ENCODE measurements at places on chromosomes 2 and 18. TPM values are rescaled to one million over a fixed set of nuclear protein-coding genes. Genes with fewer than 3 reads are reported as not detected.

GRCh38 chr2:207956771-207957170 is 68.6 kb downstream of the PLEKHM3 start:
- DNase-seq: no peak

- no peak for DNase-seq
Observed at GRCh38 chr2:227132986-227133385, 31.0 kb downstream of the COL4A4 start.

- no peak for DNase-seq
Observed at GRCh38 chr2:23705771-23706612, 220.9 kb downstream of the ATAD2B start.

DNA sequence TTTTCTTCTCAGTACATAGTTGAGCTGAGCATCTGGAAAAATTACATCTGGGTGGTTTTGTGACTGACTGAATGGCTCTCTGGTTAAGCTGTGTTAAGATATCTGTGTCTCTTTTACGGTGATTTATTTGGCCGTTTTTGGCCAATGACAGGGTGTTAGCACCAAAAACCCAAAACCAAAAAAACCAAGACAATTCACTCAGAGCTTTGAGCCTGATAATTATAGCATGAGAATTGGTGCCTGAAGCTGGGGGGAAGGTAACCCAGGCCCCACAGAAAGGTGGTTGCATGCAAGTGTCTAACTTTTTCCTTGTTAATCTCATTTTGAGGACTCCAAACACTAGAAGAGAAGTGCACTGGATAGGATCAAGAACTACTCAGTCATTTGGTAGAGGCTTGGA is 4.5 kb downstream of the CD28 start:
- DNase-seq: no peak

DNA sequence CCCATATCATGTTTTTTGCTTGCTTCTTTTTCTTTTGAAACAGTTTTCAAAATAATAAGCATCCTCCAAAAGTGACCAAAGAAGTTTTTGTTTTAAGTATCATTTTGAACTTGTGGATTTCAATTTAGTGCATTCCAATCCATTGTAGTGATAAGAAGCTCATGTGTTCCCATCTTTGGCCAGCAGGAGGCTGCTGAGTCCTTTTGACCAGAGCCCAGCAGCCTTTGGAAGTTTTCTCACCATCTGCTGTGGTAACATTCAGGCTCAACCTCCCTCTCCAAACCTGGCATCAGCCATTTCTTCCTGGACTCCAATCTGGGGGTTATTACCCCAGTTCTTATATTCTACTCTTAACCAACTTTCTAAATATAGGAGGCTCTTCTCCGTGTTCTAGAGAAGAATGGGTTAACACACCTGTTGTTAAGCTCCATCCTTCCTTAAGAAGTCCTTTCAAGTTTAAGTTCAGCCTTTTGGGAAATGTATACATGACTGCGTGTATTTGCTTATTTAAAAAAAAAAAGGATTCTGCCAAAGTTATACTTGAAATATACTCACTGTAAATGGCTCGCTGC is 39.0 kb upstream of the MAL start:
- no peak for DNase-seq

- DNase-seq: no peak
Observed at GRCh38 chr2:104871649-104871971, 17.7 kb downstream of the POU3F3 start.

DNA sequence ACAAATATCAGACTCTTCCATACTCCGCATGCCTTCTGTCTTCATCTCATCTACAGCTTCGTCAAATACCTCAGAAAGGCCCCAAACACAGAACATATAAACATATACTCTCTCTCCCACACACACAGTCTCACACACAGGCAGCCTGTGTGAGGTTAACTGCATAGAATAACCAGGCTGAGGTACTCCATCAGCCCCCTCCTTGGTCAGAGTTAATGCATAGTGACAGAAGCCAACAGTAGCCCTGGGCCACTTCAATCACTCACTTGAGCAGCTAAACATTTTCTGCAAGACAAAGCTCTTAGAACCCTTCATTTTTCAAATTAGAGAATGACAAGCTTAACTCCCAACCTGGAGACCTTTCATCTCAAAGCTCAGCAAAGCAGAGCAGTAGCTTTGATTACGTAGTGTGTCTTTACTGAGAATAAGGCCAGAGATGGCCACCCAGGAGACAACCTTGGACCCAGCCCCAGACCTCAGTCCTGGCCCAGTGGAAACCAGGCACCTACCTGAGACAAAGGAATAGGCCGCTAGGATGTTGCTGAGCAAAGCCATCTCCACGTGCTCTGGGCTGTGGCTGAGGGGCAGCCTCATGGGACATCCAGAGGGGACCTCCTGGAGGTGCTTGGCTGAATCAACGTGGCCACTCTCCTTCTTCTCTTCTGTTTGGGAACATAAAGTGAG is 43.0 kb downstream of the EVA1A start:
- DNase-seq: no peak

- DNase-seq: no peak
Observed at GRCh38 chr2:168215813-168216212, 31.6 kb downstream of the STK39 start.

DNA sequence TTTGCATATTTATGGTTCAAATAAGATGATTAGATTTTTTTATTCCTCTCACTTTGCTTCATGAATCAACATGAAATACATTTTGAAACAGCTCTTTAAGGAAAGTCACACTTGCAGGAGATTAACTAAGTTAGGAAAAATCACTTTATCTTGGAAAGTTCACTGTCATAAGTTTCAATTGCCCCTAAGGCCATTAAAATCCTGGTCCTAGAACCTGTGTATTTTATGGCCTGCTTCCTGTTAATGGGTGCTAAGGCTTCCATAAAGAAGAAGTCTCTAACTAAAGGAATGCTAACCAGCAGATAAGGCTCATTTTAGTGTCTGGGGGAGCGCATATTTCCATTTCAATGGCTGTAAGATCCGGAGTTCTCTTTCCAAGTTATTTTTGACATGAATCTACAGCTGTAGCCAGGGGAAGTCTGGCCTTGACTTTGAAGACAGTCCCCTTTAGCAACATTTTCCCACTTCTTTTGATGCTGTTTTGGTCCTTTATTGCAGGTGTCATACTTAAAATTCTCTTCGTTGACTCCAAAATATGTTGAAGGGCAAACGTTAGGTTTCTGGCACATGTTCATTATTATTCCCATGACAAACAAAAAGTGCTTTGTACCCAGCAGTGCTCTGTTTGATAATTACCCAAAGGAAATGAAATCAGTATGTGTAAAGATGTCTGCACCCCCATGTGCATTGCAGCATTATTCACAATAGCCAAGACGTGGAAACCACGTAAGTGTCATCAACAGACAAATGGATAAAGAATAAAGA is 34.4 kb upstream of the SH3BP4 start:
- no peak for DNase-seq

CROCC2 gene
- not detected for total RNA-seq

- no peak for DNase-seq
Observed at GRCh38 chr2:234138836-234139235, 88.3 kb downstream of the SPP2 start.

DNA sequence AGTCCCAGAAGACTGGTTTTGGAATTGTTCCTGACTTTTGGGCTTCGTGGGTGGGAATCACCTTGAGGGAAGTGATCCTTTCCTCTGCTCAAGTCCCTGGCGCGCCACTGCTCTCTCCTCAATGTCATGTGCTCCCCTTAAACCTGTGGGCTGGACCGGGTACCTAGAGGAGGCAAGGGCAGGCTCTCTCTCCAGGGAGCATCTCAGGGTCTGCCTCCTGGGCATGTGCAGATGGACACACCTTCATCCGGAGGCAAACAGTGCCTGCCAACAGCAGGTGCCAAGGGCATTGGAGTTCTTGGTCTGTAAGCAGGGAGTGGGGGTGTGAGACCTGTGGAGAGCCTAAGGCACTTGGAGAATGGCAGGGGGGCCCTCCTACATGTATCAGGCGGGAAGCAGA is 142.6 kb downstream of the INHBB start:
- DNase-seq: no peak

DNA sequence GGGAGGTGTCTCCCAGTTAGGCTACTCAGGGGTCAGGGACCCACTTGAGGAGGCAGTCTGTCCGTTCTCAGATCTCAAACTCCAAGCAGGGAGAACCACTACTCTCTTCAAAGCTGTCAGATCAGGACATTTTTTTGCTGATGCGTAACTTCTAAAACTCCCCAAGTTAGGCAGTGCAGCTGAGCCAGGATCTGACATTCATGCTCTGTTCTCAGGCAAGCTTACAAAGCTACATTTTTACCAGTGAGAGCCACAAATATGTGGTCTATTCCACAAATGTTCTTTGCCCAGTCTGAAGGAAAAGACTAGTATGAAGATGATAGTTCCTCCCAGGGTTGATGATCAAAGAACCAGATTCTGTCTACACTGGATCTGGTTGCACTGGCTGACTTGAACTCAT is 184.1 kb downstream of the MTCL1 start:
- no peak for DNase-seq

DNA sequence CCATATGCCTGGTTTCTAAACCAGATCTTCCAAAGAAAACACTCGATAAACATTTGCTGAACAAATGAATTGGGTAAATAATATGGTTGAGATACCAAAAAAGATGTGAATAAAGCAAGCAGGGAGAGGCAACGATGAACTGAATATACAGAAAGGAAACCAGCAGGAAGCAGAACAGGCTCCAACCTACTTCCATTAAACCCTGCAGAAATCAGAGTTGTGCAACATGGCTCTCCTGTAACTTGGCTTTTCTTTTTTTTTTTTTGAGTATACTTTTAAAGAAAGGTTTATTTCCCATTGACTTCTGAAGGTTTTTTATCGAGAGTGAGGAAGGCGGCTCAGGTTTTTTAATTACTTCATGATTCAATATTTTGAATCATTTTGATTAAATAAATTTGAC is 23.5 kb downstream of the ITSN2 start:
- DNase-seq: no peak

GRCh38 chr2:219128396-219128795 is 32.2 kb downstream of the NHEJ1 start:
- no peak for DNase-seq

DNA sequence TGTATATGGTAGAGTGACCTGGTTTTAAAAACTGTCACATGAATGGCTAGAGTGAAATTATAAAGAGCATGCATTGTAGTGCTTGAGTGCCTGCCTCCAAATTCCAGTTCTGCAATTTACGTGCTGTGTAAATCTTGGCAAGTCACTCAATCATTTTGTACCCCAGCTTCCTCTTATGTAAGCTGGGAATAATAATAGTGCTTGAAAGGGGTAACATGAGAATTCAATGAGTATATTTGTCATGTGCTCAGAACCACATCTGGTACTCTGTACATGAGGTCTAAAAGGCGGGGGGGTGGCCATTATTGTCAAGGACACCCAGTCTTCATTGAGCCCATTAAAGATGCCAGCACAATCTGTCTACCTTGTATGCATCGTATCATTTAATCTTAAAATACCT is 214.8 kb downstream of the MC4R start:
- no peak for DNase-seq

DSG4 gene
- total RNA-seq: not detected

WDR7 gene
- 66.2 TPM for total RNA-seq

LTBP1 gene
- total RNA-seq: 94.7 TPM

HOXD3 gene
- 25.1 TPM for total RNA-seq

DNA sequence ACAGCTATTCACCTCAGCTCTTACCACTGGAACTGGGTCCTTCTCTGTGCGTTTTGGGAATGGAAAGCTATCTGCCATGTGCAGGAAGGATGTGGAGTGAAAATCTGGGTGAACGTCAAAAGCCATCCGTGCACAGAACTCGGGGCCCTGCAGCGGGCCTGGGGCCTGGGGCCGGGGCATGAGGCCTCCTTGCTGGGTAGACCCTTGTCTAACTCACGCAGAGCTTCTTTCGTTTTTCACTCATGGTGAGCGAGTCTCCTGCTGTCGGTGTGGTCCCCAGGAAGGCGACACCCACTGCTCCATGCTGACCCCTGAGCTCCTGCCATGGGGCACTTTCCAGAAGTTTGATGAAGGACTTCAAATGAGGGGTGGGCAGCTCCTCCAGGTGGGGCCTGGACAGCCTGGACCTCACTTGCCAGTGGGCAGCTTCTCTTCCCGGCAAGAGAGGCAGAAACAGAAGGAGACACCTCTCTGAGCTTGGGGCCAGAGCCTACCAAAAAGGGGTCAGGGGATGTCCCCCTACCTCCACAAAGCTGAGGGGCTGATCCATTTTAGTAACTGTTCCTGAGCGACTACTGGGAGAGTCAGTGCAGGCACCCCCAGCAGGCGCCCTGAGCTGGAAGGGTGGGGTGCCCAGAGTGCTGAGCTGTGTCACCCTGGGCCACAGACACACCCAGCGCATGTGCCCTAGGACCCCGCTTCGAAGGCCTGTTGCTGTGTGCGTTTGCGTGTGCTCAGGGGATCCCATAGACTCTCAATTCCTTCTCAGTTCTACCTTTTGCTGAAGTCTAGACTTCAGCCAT is 117.7 kb upstream of the HDAC4 start:
- DNase-seq: no peak

CCDC178 gene
- total RNA-seq: 1.0 TPM

DNA sequence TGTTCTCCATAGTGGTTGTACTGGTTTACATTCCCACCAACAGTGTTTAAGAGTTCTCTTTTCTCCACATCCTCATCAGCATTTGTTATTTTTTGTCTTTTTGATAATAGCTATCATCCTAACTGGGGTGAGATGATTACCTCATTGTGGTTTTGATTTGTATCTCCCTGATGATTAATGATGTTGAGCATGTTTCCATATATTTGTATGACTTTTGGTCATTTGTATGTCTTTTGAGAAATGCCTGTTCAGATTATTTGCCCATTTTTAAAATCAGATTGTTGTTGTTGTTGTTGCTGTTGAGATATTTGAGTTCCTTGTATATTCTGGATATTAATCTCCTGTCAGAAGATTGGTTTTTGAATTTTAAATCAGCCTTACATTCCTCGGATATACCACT is 147.5 kb downstream of the NCOA1 start:
- DNase-seq: no peak

DNA sequence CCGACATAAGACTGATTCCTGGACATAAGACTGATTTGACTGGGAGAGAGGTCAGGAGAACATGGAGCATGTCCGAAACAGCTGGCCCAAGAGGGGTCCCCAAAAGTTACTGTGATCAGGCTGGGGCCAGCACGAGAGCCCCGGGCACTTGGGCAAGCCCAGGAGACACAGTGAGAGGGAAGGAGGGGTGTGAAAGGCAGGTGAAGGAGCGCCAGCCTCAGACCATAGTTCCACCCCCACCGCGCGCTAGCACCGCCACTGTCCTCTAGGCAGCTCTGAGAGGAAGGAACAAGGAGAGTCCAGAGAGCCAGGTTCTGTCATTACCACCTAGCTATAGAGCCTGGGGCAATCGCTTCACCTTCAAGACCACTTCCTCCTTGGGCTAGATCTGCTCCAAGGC is 78.2 kb upstream of the DAPL1 start:
- DNase-seq: no peak

DNA sequence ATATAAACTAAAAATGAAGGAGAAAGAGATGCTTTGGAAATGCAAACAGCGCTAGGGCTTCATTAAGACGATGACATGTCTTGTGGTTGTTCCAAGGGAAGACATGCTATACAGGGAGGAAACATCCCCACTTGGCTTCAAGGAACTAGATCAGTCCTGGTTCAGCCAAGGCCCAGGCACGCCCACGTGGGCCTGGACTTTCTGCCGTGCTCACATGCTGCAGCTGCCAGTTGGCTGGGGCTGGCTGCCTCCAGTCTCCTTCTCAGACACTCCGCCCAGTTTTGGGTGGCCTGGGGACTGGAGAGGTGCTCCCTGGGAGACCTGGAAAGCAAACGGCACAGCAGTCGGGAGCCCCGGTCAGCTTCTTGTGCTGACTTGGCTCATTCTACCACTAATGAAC is 109.6 kb downstream of the GLI2 start:
- DNase-seq: peak; percentile 44

- DNase-seq: no peak
Observed at GRCh38 chr2:148022882-148023281, 2.0 kb downstream of the MBD5 start.

Data from uterus (tissue), 4 donors.